Ovary (tissue), 10 donors: ENCODE measurements at places on chromosomes 4 and X. TPM values are rescaled to one million over a fixed set of nuclear protein-coding genes. Genes with fewer than 3 reads are reported as not detected.

DNA sequence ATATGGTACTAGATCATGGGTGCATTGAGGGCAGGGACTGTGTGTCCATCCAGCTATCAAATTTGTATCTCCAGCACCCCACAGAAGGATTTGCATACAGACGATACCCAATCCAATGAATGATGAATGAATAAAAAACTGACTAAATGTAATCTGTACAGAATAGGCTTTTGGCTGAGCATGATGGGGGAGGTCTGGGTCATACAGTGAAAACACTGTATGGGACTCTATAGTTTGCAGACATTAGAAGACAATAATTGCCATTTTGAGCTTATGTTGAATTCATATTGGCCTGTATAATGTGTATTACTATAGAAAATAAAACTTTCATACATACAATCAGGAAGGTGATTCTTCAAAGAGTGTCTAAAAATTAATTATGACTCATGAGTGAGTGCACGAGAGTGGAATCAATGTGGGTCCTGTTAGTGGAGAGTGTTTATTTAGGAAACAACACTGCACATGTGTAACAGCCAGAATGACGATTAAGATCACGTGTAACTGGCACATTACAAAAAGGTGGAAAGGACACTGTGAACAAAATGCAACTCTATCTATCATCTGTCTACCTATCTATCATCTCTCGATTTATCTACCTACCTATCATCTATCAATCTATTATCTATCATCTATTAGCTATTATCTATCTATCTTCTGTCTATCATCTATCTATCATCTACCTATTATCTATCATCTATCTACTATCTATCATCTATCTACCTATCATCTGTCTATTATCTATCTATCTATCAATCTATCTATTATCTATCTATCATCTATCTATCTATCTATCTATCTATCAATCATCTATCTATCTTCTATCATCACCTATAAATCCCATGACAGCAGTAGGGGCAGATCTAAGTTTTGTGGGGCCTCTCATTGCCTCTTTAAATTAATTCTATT, 201.3 kb downstream of the PTTG2 start:
- H3K4me1 ChIP-seq, result peaks cover 4% of the 10 kb centered on the region
- H3K36me3 ChIP-seq, result no peaks in the 10 kb centered on the region
- H3K27me3 ChIP-seq, result no peaks in the 10 kb centered on the region
- H3K4me3 ChIP-seq, result no peak overlapping the region
- no peak overlapping the region for H3K27ac ChIP-seq

GRCh38 chr4:17324386-17324830, 187.5 kb downstream of the QDPR start:
- no peaks in the 10 kb centered on the region for H3K36me3 ChIP-seq
- no peaks in the 10 kb centered on the region for H3K4me1 ChIP-seq
- no peak overlapping the region for H3K4me3 ChIP-seq
- DNase-seq, result peak; percentile 37

Gene SHOX
- not detected for total RNA-seq

- H3K4me3 ChIP-seq, result no peak overlapping the region
- H3K27me3 ChIP-seq, result no peaks in the 10 kb centered on the region
- H3K27ac ChIP-seq, result no peak overlapping the region
These were observed 85.2 kb downstream of the SLC16A2 start for GRCh38 chrX:74506317-74507115.

- DNase-seq, result no peak
- no peaks in the 10 kb centered on the region for H3K36me3 ChIP-seq
- no peaks in the 10 kb centered on the region for H3K27me3 ChIP-seq
- H3K4me3 ChIP-seq, result no peak overlapping the region
- no peak overlapping the region for H3K27ac ChIP-seq
- peaks cover 2% of the 10 kb centered on the region for H3K4me1 ChIP-seq
These were observed 7.8 kb downstream of the TIFA start for GRCh38 chr4:112277705-112278448.

Gene IL2RG
- total RNA-seq, result 1.1 TPM

DNA sequence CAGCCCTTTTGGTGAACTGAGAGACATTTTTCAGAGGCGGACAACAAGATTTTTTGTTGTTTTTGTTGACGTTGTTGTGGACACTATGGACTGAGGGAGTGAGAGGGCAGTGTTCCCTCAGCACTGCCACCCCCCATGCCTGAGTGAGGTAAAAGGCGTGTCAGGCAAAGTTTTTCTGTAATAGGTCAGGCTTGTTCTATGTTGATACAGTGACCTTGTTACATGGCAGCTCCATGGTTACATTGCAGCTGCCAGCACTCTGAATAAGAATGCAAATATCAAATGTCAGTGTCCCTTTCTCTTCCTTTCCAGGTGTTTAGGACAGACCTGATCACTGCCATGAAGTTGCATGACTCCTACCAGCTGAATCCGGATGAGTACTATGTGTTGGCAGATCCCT, 36.6 kb downstream of the JADE1 start:
- no peak overlapping the region for H3K4me3 ChIP-seq
- H3K27ac ChIP-seq, result no peak overlapping the region
- no peaks in the 10 kb centered on the region for H3K27me3 ChIP-seq
- peaks cover 21% of the 10 kb centered on the region for H3K4me1 ChIP-seq

DNA sequence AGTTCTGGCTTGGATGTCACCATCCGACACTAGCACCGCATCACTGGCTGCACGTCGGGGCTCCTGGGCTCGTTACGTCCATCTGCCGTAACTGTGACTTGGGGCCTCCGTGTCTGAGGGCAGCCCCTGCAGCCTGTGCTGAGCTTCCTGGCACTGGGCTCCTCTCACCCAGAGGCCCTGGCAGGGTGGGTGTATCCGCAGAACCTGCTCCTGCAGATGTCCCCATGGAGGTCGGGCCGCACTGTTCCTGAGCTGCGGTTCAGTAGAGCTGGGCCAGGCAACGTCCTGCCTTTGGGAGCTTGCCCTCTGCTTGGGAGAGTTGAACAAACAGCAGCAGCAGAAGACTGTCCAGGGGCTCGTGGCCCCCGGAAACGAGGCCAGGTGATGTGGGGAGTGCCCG, 71.4 kb downstream of the RGS12 start:
- H3K4me1 ChIP-seq, result peaks cover 1% of the 10 kb centered on the region
- no peak overlapping the region for H3K4me3 ChIP-seq
- H3K36me3 ChIP-seq, result no peaks in the 10 kb centered on the region
- H3K27me3 ChIP-seq, result no peaks in the 10 kb centered on the region
- DNase-seq, result no peak
- H3K27ac ChIP-seq, result no peak overlapping the region

Gene TCEAL2
- total RNA-seq, result 41.4 TPM

DNA sequence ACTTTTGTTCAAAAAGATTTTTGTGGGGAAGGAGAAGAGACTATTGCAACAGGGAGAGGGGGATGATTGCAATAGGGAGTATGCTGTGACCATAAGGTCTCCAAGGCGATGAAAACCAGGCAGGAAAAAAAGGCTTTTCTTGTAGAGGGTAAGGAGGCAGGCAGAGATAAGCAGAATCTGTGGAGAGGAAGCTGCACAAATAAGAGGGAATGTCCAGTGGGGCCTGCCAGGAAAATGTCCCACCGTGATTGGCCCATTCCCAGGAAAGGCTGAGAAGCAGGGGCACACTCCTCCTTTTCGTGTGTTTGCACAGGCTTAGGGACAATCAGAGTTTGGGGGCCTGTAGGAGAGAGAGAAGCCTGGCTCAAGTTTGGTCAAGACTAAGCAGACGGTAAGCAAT, 29.1 kb downstream of the SPACA5 start:
- no peak for DNase-seq
- no peaks in the 10 kb centered on the region for H3K4me1 ChIP-seq
- no peaks in the 10 kb centered on the region for H3K36me3 ChIP-seq
- H3K27me3 ChIP-seq, result no peaks in the 10 kb centered on the region
- H3K4me3 ChIP-seq, result no peak overlapping the region

DNA sequence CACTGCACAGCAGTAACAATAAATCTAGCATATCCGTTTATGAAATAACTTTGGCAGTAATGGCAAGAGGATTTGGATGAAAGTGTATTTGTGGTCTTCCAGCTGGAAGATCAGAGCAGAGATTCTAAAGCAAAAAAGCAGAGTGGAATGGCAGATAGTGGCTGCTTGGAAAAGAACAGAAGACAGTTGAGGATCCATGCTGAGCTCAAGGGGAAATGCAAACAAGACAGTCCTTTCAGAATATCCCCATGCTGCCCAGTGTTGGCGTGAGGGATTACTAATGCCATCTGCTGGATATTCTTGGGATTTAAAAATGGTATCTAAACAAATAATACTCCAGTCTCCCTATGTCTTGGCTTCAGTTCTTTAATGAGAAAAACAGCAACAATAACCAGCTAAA, 629.1 kb upstream of the ATOH1 start:
- H3K27me3 ChIP-seq, result no peaks in the 10 kb centered on the region
- DNase-seq, result no peak
- no peaks in the 10 kb centered on the region for H3K4me1 ChIP-seq
- H3K4me3 ChIP-seq, result no peak overlapping the region
- H3K36me3 ChIP-seq, result no peaks in the 10 kb centered on the region

GRCh38 chrX:6568031-6568430, 33.1 kb upstream of the VCX3A start:
- H3K4me3 ChIP-seq, result no peak overlapping the region
- no peak for DNase-seq
- no peaks in the 10 kb centered on the region for H3K4me1 ChIP-seq
- H3K36me3 ChIP-seq, result no peaks in the 10 kb centered on the region
- H3K27me3 ChIP-seq, result no peaks in the 10 kb centered on the region

DNA sequence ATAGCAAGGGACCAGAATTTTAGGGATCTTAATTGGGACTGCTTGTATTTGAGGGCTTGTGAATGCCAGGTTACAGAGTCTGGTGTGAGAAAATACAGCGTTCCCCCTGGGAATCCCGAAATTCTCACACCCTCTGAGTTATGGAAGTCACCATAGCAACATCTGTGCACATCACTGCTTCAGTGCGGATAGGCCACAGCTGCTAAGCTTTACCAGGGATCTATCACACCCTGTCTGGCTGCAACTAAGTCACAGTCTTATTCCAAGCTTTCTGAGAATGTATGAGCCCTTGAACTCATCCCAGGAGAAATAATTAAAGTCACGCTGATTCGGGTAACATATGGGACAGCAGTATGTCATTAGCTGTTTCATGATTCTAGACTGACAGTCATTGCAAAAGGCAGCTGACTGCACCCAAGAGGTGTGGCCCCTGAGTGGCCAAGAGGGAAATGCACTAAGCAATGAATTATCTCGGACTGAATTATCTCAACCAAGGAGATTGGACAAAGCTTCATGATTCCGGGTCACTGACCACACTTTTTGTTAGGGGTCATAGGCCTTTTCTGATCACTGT, 46.7 kb upstream of the BTC start:
- DNase-seq, result no peak
- no peak overlapping the region for H3K27ac ChIP-seq
- no peaks in the 10 kb centered on the region for H3K27me3 ChIP-seq
- no peaks in the 10 kb centered on the region for H3K36me3 ChIP-seq

DNA sequence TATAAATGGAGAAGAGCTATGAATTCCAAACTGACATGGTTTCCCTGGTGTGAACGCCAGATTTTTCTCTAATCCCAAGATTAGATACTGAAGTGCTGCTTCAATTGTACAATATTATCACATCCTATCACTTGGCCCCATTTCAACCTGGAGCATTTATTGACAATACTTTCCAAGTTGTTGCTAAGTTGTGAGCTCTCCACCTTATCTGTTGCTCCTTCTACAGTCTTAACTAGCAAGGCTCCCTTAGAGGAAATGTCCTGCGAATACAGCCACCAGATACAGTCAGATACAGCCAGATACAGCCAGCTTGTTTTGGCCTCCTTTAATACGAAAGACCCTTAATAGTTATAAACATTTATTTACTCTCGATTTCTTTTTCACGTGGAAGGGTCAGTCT, 466.3 kb upstream of the FAM241A start:
- H3K27ac ChIP-seq, result no peak overlapping the region
- H3K27me3 ChIP-seq, result no peaks in the 10 kb centered on the region
- no peaks in the 10 kb centered on the region for H3K4me1 ChIP-seq
- H3K36me3 ChIP-seq, result no peaks in the 10 kb centered on the region
- DNase-seq, result no peak

GRCh38 chr4:22099896-22100295, 151.3 kb upstream of the KCNIP4 start:
- H3K27ac ChIP-seq, result no peak overlapping the region
- no peak overlapping the region for H3K4me3 ChIP-seq
- H3K4me1 ChIP-seq, result no peaks in the 10 kb centered on the region
- no peak for DNase-seq
- no peaks in the 10 kb centered on the region for H3K36me3 ChIP-seq

DNA sequence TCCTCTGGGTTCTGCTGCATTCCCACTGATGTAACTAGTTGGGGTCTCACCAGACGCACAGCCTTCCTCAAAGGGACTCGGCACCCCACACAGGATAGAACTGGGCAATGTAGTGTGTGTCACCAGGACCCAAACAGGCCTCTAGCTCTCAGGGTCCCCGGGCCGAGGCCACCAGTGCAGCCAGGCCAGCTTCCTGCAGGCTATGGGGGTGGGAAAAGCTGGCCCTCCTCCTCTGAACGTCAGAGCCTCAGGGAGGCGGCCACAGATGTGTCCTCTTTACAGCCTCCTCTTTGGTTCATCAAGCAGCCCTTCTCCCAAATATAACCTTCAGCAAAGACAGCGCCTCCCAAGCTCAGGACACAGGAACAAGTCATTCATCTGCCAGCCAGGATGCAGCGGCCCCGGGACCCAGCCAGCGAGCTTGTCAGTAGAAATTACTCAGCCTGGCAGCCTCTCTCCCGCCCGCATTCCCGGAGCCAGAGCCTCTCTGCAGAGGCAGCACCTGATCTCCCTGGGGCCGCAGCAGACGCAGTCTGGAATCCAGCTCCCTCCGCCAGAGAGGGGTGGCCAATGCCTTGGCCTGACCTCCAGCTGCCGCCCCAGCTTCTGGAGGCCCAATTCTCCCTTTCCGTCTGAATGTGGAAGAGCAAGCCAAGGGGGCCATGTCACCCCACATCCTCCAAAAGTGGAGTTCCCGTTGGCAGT, 288.5 kb downstream of the FBXW7 start:
- no peaks in the 10 kb centered on the region for H3K36me3 ChIP-seq
- DNase-seq, result no peak
- H3K4me3 ChIP-seq, result no peak overlapping the region
- no peaks in the 10 kb centered on the region for H3K4me1 ChIP-seq

Gene RTL5
- 15.4 TPM for total RNA-seq

Gene MAGED4
- total RNA-seq, result 17.4 TPM

DNA sequence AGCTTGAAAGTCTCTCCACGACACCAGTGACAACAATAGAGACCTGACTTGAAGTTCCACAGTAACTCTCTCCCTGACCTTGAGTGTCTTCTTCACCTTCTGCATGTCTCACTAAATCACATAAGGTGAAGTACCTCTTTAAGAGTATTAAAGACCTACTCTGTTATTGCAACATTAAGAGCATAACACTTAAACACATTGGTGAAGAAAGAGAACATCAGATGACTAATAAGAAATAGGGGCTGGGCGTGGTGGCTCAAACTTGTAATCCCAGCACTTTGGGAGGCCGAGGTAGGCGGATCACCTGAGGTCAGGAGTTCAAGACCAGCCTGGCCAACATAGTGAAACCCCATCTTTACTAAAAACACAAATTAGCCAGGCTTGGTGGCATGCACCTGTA, 33.9 kb upstream of the MAPK10 start:
- H3K27ac ChIP-seq, result no peak overlapping the region
- H3K4me1 ChIP-seq, result no peaks in the 10 kb centered on the region
- no peak overlapping the region for H3K4me3 ChIP-seq
- H3K27me3 ChIP-seq, result no peaks in the 10 kb centered on the region
